ENCODE measurements at places on chromosomes 11 and 22.
A peak's percentile ranks its signal among the peaks of the same experiment; 100 is the strongest.

- no peak for DNase-seq
These were observed 23.1 kb downstream of the PRDM11 start for GRCh38 chr11:45169310-45170072.

DNA sequence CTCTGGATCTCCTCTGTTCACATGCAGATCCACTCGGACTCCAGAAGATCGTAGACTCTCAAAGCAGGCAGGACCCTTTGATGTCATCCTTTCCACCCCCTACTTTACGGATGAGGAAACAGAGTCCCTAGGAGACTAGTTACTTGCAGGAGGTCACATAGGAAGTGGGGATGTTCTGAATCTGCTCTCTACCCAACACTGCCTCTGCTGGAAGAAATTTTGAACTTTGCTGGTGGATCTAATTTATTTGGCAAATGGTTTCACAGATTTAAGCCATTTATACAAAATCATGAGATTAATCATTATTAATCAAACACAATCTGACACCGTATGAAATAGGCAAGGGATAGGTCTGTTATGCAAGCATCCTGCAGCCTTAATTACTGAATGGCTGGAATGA, 55.0 kb upstream of the USP47 start:
- DNase-seq, result no peak

- DNase-seq, result no peak
These were observed 108.2 kb upstream of the ARHGAP42 start for GRCh38 chr11:100578831-100579311.

GRCh38 chr11:78717041-78717440, 142.4 kb upstream of the NARS2 start:
- DNase-seq, result no peak

GRCh38 chr11:122732342-122733315, 77.1 kb downstream of the UBASH3B start:
- DNase-seq, result no peak

- DNase-seq, result no peak
These were observed 105.3 kb downstream of the CTTN start for GRCh38 chr11:70503468-70504221.

- no peak for DNase-seq
These were observed 34.2 kb upstream of the PAX6 start for GRCh38 chr11:31845331-31845730.

- no peak for DNase-seq
These were observed 72.9 kb downstream of the ZBTB16 start for GRCh38 chr11:114132417-114132816.

- no peak for DNase-seq
These were observed 60.6 kb upstream of the PPP6R3 start for GRCh38 chr11:68399916-68400315.

DNA sequence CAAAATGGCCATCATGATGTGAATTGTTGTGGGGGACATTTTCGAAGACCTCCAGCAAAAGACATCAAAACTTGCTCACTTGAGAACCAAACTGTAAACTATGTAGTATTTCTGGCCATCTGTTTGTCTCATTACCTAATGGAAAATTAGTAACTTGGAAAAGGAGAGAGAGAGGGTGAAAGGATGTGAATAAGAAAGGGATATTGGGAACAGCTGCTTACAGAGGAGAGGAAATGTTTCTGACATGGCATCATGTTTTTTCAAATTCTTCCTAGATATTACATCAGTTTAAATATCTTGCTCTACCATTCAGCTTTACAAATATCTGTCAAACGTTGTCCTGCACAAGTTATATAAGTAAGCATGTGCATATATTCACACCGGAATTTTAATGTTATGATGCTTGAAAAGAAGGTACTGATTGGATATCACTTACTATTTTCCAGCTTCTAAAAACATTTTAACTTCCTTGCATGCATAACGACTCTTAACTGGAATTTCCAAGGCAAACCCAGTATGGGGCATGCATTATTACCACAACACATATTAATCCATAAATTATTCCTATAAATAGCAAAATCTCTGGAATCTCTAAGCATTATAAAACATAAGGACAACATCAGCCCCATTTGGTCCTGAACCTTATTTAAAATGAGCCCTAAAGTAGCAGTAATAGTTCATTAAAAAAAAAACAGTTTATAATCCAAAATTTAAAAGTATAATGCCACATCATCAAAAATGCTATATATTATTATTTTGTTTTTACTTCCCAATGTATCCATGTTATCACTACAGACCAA, 20.0 kb downstream of the GUCY1A2 start:
- no peak for DNase-seq

- DNase-seq, result no peak
These were observed 1.3 kb upstream of the MRGPRD start for GRCh38 chr11:68982134-68982533.

DNA sequence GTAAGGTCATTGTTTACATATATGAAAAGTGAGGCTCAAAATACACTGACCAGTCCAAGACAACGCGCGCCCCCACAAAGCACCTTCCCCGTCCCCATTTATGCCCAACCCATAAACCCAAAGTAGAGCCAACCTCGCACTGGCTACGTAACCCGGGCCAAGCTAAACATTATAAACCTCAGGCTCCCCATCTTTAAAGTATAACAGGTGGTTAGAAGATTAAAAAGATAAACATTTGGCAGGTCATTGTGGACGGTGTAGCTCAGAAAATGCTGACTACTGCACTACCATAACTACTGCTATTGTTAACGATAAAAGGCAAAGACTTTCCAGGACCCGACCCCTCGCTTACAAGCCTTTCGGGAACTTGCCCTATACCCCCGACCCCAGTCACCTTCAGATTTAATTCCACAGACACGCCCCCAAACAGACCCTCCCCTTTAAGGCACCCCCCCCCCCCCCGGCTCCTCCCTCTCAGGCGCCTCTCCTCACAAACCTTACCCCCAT, 470 bp downstream of the NUMA1 start:
- DNase-seq, result no peak

GRCh38 chr22:25448435-25449051, 115.9 kb upstream of the GRK3 start:
- DNase-seq, result no peak

- DNase-seq, result peak; percentile 5
These were observed 39.0 kb upstream of the MMP20 start for GRCh38 chr11:102664001-102664752.

GRCh38 chr11:61460474-61460881, 30.6 kb downstream of the SDHAF2 start:
- no peak for DNase-seq

- DNase-seq, result no peak
These were observed 7.6 kb downstream of the ZNF70 start for GRCh38 chr22:23743303-23743705.

DNA sequence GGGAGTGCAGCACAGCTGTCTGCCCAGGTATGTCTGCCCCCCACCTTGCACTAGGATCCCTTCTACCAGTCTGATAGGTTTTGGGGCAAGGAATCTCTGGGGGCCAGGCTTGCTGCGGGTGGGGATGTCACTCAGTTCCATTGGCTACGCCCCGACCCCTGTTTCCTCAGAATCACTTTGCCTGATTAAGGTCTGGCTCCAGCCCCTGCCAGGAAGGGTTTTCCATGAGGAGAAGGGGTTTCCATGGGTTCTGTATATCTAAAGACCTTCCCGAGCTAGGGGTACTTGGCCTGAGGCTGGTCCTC, 14.0 kb downstream of the OTOG start:
- DNase-seq, result no peak

DNA sequence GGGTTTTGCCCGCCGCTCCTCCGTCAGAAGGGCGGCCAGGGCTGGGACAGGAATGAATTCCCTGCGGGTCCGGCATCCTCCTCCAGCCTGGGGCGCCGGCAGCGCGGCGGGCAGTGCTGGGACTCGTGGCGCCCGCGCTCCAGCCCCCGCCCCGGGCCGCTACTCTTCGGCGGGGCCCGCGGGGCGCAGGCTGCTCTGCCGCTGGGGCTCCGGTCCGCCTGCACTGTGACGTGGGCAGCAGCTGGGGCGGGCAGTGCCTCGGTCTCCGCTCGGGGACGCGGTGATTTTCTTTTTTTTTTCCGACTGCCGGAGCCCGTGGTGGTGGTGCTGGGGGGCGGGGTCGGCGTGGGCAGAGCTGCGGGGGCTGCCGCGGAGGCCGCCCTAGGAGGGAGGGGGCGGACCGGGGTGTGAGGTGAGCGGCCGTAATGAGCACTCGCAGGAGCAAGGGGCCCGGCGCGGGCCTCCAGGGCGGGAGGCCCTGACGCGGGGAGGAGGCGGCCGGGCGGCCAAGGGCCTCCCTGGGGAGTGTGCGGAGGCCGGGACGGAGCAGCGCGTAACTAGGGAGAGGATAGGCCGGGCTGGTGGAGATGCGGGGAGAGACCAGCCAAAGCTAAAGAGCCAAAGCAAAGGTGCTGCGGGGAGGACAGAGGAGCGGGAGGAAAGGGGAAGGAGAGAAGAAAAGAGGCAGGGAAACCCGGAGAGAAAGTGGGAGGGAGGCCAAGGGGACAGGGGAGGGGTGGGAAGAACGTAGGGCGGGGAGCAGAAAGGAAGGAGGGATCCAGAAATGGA, 73.3 kb upstream of the ZBED5 start:
- DNase-seq, result peak; percentile 52

DNA sequence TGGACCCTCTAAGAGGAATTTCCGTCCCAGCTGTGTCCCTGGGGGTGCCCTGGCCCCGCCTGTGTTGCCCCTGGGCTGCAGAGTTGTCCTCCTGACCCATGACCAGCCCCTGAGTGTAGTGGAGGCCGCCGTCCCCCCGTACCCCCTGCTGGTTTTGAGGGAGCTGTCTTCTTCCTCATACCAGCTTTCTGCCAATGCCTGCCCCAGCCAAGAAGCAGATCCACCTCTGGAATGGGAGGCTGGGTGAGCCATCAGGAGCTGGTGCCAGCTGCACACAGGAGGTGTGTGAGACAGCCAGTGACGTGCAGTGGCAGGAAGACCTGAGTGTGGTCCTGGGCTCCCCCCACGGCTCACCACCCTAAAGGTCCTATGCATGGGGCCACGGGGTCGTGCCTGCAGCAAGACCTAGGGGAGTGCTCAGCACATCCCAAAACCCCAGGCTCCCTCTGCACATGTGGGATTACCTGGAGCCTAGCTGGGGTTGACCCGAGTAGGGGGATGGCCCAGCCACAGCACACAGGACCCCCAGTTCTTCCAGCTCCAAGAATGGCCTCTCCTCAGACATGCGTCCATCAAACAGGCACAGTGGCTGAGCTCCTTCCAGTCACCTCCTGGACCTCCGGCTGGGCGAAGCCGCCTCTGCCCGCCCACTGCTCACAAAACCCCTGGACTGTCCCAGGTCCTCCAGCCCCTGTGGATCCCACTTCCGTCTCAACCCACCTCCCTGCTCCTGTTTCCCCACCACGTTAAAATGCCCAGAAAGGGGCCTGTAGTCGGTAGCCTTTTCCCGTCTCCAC, 647.6 kb downstream of the BRD1 start:
- DNase-seq, result no peak

- DNase-seq, result no peak
These were observed 92.7 kb downstream of the NAV2 start for GRCh38 chr11:19805376-19805775.

DNA sequence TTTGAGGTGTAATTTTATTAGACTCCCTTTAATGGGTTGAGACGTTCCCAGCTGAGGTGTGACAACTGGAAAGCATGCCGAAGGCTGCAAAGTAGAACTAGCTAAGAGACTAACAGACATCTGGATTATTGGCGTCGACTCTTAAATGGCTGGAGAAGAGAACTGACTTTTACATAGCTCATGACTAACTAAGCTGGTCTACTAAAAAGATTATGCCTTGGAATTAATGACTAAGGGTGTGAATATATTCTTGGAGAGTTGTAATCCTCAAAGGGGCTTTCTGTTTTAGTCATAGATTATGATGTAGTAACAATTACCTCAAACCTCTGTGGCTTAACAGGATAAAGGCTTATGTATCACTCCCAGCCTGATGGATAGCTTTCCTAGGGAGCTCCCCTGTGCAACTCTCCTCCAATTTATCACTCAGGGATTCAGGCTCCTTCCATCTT, 39.5 kb upstream of the SLC5A12 start:
- DNase-seq, result no peak

GRCh38 chr22:25970999-25971811, 198.1 kb upstream of the SEZ6L start:
- no peak for DNase-seq

- DNase-seq, result no peak
These were observed 21.7 kb downstream of the ARHGAP1 start for GRCh38 chr11:46678741-46679130.

DNA sequence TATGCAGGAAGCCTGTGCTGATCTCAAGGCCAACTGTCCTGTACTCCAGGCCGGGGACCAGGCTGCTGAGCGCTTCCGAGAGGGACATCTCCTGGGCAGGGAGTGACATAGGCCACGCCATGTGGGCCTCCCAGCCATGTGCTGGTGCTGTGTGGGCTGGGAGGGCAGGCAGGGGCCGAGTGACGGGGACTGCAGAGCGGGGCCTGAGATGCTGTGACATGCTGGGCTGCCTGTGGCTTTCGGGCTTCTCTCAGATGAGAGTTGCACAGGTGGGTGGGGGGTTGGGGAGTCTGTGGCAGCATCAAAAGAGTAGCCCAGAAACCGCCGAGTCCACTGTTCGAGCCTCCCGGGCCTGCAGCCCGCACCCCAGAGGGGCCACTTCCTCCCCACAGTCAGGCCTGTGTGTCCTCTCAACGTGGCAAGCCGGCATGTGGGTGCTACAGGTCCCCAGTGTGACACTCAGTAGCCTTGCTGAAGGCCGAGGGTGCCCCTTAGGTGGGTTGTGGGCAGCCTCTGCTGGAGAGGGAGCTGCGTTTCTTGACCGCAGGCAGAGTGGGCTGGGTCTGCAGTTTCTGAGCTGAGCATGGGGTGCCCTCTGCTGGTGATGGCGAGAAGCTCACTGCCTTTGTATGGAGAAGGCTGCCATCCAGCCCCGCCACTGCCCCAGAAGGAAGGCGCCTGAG, 101.2 kb downstream of the BCR start:
- DNase-seq, result peak; percentile 86

DNA sequence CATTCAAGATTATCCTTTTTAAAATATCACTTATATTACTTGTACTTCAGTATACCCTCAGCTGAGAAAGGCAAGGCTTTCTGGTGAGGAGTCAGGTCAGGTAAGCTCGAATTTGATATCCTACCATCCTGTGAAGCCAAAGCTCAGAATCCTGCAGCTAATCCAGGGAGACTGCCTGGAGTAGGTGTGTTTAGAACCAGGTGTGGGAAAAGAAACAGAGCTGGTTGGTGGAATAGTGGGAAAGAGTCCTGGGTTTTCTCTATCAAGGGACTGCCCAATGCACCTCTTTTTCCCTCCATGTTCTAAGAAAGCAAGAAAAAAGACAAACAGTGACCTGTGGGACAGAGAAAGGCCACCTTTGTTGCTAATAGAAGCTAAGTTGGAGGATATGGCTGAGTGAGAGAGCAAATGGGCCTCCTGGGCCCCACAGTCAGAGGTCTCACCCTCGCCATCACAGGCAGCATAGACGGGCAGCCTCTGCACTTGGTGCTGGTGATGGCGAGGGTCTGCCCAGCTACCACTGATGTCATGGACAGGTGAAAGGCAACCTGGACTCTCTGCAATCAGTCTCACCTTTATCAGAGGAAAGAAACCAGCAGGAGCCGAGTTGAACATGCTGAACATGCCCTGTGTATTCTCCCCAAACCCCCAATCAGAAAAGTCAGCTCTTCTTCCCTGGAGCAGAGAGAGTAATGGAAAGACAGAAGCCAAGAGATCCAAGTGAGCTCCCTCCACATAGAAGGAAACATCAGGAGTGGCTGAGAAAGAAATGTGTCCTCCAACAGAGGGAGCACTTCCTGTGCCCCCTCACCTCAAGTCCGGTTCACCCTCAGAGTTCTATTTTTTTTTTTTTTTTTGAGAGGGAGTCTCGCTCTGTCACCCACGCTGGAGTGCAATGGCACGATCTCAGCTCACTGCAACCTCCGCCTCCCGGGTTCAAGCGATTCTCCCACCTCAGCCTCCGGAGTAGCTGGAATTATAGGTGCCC, 491.3 kb downstream of the BUD13 start:
- DNase-seq, result no peak

GRCh38 chr22:26588729-26589366, 1.1 kb downstream of the TPST2 start:
- DNase-seq, result no peak

Measured in CD4-positive, alpha-beta T cell treated with Interleukin-6 for 4 hours (primary cell).